Fibroblast of mammary gland (primary cell): ENCODE measurements at places on chromosomes 11 and 22.

- peak; percentile 56 for DNase-seq
These were observed 673.1 kb downstream of the KCNA4 start for GRCh38 chr11:29343465-29344333.

DNA sequence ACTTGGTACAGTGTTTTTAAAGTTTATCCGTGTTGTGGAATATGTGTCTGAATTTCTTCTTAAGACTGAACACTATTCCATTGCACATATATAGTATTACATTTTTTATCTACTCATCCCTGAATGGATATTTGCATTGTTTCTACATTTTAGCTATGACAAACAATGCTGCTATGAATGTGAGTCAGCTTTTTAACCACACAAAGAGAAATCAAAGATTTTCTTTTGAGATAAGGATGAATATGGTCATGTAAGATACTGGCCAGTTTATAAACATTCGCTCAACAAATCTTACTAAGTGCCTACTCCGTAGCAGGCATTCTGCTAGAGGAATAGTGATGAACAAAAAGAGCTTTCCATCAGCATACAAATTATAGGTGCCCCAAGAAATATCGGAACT lies 16.5 kb upstream of the OR9G4 start:
- DNase-seq: no peak

DNA sequence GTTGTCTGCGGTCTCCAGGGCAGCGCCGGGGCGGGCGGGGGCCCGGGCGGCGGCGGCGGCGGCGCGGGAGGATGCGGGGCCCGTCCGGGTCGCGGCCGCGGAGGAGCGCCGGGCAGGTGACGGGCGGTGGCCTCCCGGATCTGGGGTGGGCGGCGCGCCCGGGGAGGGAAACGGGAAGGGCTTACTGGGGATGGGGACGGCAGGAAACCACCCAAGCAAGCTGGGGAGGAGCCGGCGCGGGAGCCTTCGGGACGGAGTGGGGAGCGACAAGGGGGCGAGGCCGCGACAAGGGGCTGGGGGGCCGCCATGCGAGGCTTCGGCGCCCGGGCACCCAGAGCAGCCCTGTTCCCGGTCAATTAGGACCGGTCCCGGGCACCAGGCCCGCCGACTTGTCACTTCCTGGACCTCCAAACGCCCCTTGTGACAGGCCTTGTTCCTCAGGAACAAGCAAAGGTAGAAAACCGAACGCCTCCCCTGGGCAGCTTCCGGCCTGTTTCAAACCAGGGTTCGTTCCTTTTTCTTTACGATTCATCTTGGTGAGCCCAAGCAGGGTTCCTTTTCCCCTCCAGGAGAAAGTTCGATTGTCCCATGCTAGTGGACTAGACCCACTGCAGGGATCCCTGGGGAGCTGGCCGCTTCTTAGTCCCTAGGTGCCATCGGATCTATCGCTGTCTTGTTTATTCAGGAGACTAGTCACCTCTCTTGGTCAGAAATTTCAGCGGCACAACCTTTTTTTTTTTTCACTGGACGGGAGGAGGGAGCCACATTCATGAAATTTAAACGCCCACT lies 492 bp downstream of the JHY start:
- peak; percentile 58 for DNase-seq

DNA sequence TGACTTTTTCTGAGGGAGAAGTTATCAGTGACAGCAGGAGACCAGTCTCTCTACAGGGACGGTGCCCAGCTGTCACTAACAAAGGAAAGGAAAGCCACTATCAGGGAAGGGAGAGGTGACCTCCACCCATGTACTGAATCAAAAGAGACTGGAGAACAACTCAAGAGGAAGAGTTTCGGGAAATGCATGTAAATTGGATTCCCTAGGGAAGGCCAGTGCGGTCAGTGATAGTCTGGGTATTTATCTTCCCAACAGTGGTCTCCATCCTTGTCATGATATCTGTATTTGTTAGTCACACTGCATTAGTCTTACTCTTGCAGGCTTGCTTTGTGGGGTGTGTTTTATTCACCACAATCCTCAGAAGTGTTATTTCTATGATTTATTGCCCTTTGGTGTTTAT lies 193.4 kb upstream of the KIRREL3 start:
- DNase-seq: no peak

GRCh38 chr11:8202516-8203413 lies 33.9 kb upstream of the RIC3 start:
- no peak for DNase-seq

GRCh38 chr11:116314006-116314405 lies 458.8 kb downstream of the BUD13 start:
- no peak for DNase-seq

GRCh38 chr22:27299181-27300085 lies 502.1 kb downstream of the MN1 start:
- DNase-seq: no peak

- DNase-seq: no peak
These were observed 28.4 kb downstream of the SHANK3 start for GRCh38 chr22:50701076-50701419.

DNA sequence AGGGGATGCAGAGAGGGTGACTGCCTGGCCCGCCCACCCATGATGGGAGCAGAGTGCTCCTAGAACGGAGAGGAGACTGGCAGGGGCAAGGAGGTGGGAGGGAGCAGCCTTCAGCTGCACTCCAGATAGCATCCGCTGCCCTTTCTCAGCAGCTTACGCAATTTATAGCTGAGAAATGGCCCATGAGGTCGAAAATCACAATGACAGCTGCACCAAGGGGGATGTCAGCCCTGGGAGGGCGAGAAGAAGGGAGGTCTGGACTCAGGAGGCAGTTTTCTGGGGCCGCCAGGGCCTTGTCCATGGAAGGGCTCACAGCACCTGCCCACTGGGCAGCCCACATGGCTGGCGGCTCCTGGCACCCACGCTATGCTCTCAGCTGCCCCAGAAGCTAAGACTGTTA lies 17.6 kb upstream of the MOB2 start:
- no peak for DNase-seq

DNA sequence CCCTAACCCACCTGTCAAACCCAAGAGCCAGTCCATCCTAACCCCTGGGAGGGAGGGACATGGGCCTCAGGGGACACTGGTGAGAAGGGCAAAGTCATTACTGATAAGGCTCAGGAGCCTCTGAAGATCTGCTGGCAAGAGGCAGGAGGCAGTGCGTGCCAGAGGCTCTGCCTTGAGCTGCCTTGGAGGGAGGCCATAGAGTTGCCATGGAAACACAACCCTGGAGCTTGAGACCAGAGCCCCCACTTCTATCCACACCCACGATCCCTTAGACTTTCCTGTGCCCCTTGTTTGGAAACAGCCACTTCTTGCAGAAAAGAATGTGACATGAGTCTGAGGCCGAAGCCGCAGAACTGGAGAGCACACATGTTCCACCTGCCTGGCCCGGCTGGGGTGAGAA lies 89.7 kb upstream of the CSNK2A3 start:
- DNase-seq: no peak

DNA sequence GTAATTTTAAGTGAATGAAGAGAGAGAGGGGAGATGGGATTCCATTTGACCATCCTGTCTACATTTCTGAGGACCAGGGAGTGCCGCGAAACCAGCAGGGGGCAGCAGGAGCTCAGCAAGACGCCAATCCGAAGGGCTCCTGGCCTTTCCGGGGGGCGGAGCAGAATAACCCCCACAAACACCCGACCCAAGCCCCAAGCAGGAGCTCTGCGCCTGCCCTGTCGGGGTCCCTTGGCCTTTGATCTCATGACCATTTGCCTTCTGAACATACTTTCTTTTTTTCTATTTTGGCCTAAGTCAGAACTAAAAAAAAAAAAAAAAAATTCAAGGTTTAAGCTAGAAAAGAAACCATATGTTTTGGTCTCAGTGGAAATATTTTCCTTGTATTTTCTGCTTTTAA lies 21.9 kb upstream of the SCN2B start:
- peak; percentile 54 for DNase-seq

GRCh38 chr11:18065572-18065971 lies 19.5 kb upstream of the TPH1 start:
- no peak for DNase-seq

- peak; percentile 54 for DNase-seq
These were observed 7.9 kb upstream of the SLN start for GRCh38 chr11:107719557-107720302.

GRCh38 chr22:36134182-36134581 lies 26.4 kb downstream of the APOL3 start:
- DNase-seq: no peak

DNA sequence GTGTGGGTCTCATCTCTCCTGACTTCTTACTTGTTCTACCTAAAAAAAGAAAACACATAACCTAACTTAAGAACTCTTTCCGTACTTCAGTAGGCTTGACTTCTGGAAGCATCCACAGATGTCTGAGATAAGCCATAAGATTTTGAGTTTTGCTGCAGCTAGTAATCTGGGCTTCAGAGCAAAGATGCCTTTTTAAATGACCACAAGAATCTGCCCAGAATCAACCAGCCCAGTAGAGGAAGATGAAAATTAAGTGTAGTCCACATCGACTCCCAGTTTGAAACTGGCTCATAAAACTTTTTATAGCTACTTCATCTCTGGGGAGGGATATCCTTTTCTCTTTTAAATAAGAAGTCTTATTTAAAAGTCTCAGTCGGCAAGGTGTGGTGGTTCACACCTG lies 10.7 kb downstream of the DENND5A start:
- DNase-seq: no peak

DNA sequence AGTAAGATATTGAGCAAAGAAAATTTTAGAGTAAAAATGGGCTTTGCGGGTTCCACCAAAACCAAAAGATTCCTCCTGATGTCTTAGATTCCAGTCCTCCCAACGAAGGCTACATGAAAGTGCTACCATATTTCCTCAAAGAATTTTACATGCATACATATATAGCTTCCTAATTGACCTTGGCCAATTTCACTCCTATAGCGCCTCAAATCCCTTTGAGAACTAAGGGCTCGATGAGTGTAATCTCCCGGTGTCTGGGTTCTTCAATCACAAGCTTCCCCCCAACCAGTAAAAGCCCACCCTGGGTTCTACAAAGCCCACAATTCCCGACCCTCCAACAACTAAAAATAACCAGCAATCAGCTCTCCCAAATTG lies 1.2 kb downstream of the SIK3 start:
- DNase-seq: no peak
